ENCODE measurements at places on chromosomes 13 and 19.

DNA sequence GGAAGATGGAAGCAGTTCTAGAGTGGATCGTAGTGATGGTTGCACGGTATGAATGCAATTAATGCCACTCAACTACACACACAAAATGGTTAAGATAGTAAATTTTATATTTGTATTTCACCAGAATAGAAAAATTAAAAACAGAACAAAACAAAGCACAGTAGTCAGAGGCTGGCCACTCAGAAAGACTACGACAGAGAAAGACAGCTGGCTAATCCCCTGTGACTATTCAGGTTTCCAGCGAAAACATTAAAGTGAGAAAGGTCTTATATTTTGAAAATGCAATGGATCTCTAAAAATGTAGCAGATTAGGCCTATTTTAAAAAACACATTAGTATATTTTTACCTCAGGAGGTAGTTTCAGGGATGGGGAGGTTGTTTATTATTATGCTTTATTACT is 131.3 kb upstream of the POSTN start:
- DNase-seq, result no peak

GRCh38 chr19:1355568-1356507 is 27.9 kb upstream of the NDUFS7 start:
- no peak for DNase-seq

- no peak for DNase-seq
Observed at GRCh38 chr13:40149611-40150274, 494.3 kb downstream of the COG6 start.

DNA sequence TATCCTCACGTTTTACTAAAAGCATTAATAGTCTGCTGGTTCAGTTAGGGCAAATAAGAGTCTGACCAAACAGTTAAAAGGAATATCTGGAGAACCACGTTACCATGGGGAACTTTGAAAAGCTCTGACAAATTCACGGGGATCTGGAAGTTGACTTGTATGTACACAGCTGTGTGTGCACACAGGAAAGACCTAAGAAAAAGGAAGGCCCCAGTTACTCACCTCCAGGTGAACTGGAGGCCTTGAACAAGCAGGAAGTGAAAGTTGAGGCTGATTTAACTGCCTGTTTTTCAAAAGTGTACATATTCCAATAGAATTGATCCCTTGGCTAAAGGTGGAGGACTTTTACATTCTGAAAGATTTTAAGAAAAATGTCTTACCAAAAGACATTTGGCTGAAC is 1891.6 kb upstream of the PCDH20 start:
- no peak for DNase-seq

GRCh38 chr19:2223959-2224358 is 12.2 kb downstream of the PLEKHJ1 start:
- no peak for DNase-seq

DNA sequence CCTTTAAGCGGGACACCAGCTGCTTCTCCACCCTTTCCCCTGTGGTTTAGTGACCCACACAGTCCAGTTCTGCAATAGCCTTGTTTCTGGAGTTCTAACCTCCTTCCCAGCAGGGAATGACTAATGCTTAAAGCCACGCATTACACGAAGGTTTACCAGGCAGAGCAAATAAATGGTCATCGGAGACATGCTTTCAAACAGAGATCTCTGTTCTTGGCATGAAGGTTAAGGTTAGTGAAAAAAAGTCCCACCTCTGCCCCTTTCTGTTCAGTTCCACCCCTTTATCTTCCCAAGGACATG is 25.3 kb upstream of the MEDAG start:
- DNase-seq, result no peak

DNA sequence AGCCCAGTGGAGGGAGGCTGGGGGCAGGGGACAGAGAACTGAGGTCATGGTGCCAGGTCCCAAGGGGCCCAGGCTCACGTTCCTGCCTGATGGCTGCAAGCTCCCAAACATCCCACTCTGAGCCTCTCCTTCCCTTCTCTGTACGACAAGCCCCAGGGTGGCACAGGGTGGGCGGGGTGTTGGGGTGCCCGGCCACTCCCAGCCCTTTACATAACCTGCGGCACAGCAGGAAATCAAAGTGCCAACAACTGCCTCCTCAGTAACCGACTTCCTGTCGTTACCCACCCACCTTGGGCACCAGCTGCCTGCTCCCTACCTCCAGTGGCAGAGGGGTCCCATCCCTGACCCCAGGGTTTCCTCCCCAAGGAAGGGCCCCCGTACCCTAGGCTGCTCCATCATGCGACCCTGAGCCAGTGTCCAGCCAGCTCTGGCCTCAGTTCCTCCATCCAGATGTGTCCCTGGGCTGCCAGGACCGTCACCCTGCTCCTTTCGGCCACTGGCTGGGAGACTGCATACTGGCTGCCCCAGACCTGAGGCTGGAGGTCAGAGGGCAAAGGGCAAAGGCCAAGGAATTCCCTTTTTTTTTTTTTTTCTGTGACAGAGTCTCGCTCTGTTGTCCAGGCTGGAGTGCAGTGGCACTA is 27.7 kb upstream of the NFIC start:
- peak; percentile 29 for DNase-seq

- DNase-seq, result no peak
Observed at GRCh38 chr13:44296856-44297255, 76.8 kb upstream of the SERP2 start.

GRCh38 chr13:94305934-94306333 is 173.5 kb downstream of the DCT start:
- DNase-seq, result no peak

DNA sequence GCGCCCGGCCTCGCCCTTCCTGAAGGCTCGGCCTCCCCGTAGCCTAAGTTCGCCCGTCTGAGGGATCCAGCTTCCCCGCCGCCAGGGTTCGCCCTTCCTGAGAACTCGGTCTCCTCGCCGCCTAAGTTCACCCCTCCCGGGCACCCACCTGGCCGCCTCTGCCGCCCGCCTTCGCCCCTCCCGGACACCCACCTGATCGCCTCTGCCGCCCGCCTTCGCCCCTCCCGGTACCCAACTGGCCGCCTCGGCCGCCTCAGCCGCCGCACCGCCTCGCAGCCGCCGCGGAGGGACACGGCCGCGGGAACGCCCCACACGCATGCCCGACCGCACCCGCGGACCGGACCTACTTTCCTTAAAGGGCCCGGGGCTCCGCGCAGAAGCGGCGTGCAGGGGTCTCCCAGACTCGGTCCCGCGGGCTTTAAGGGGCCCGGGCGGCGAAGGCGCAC is at the start of gene MOB3A:
TSS of gene MOB3A (minus strand) at position 293 of the 446 bp plus-strand sequence. CDS start 17,766 bp downstream, outside the sequence.
- peak; percentile 94 for DNase-seq

DNA sequence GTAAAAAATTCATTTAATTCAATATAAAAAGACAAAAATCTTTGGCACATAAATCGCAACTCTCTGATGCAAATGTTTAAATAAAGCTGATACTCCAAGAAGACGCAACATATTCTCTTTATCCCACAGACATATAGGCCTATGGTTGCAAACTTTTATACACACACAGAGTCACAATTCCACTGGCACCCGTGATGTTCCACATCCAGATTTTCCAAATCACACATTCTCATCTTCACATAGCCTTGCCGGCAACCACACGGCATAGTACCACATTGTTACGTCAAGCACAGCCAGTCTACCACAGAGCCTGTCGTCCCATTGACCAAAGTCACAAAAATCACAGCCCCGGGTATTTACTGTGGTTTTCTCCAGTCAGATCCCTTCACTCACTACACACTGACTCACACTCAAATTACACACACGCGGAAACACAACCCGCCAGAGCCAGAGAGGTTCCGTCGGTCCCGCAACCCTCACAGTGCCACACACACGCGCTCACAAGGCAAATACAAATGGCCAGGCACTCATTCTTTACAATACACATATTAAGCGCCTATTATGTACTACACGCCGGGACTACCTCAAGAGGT is 546 bp upstream of the ZNF546 start:
- DNase-seq, result peak; percentile 44

DNA sequence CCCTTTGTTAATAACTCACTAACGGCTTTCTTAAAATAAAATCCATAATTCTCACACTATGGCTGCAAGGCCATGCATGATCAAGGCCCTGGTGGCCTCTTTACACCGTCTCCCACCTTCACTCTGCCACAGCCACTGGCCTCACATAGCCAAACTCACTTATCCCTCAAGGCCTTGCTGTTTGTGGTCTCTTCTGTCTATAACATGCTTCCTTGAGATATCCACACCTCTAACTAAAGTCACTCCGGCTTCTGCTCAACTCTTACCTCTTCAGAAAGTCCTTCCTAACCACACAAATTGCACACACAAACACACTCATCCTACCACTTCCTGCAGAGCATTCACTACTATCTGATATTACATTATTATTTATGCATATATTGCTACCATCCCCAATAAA is 262.5 kb downstream of the DIAPH3 start:
- no peak for DNase-seq

DNA sequence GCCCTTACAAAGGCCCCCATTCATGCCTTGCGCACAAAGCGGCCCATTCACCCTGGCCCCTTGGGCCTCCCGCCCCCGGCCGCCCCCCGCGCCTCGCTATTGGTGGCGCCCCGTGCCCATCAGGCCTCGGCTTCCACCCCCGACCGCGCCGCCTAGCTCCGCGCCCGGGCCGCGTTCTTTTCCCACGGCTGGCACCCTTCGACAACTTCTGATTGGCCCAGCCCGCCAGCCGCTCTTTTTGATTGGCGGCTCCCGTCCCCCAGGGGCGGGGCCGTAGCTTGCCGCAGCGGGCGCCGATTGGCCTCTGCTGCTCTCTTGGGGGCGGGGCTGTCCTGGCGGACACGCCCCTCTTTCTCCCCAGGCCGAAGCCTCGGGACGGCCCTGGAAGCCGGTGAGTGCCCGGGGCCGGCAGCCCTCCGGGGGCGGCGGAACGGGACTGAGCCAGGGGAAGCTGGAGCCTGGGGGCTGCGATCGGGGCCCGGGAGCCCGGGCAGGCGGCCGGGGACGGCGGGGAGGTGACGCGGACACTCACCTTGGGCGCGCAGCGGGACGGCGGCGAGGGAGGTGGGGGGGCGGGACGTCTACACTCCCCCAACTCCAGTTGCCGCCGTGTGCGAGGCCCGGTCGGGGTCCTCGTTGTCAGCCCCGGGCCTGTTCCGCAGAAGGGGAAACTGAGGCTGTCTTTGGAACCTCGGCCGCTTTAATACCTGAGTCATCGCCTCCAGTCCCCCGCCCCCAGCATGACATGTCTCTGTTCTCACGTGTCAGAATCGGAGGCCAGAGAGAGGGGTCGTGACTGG is at the start of gene MYH14:
TSS of gene MYH14 (plus strand) at position 342 of the 800 bp plus-strand sequence. CDS start 6,744 bp downstream, outside the sequence.
- DNase-seq, result peak; percentile 95

- no peak for DNase-seq
Observed at GRCh38 chr13:31870511-31870910, 131.2 kb downstream of the RXFP2 start.

DNA sequence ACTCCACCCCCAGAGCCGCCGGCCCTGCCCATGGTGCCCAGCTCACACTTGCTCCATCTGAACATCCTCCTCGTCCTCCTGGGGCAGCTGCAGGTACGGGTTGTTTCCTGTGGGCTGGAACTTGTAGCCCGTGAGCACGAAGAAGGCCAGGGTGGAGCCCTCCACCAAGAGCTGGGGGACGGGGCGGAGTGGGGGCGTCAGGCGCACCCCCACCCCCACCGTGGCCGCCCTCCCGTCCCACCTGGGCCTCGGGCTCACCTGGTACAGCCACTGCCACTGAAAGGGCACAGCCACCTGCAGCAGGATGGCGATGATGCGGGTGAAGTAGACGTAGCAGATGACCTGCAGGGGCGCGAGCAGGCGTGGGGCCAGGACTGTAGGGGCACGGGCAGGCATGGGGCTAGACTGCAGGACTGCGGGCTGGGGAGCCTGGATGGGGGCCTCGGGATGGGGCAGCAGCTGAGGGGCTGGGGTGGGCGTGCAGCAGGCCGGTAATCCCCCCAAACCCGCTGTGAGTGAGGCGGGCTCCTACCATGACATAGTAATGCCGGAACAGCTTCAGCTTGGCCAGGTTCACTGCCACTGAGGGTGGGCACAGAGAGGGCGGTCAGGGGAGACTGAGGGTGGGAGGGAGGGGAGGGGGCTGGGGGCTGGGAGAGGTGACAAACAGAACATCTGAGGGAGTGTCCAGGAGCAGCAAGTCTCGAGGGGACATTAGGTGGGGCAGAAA is 6.3 kb downstream of the GPR108 start:
- no peak for DNase-seq

- no peak for DNase-seq
Observed at GRCh38 chr13:113062691-113063090, 42.9 kb upstream of the F7 start.

- DNase-seq, result no peak
Observed at GRCh38 chr19:33700408-33701013, 78.8 kb downstream of the CHST8 start.

GRCh38 chr13:24892829-24893228 is 128.9 kb downstream of the RNF17 start:
- no peak for DNase-seq

GRCh38 chr13:110521946-110522345 is 39.6 kb downstream of the RAB20 start:
- no peak for DNase-seq

GRCh38 chr19:45187421-45188100 is 9.0 kb downstream of the BLOC1S3 start:
- DNase-seq, result peak; percentile 41

GRCh38 chr13:66216728-66217127 is 1013.4 kb downstream of the PCDH9 start:
- DNase-seq, result no peak

GRCh38 chr13:20953245-20953931 is 50.8 kb upstream of the XPO4 start:
- DNase-seq, result no peak

DNA sequence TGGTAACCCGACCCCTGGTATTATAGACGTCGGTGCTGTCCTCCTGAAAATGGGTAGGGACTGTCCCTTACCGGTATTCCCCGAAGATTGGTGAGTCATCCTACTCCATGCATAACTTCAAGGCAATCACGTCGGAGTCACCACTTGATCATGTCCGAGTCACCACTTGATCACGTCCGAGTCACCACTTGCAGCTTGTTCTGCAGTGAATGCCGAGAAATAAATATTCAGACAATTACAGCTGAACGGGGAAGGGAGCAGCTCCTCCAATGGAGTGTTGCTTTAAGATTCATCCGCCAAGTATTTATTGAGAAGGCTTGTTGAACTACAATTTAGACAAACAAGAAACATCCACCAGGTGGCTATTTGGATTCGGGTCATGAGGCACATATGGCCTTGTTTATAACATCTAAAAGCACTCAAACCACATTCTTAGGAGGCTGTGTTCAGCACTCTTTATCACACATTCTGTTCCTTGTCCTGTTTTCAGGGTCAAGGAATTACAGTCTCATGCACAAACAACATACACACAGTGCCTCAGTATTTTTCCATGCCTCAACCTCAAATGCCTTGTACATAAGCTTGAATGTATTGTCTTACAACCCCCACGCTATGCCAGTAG is 43.1 kb downstream of the ZNF726 start:
- peak; percentile 84 for DNase-seq

GRCh38 chr19:12034620-12035019 is 859 bp downstream of the ZNF433 start:
- DNase-seq, result no peak

DNA sequence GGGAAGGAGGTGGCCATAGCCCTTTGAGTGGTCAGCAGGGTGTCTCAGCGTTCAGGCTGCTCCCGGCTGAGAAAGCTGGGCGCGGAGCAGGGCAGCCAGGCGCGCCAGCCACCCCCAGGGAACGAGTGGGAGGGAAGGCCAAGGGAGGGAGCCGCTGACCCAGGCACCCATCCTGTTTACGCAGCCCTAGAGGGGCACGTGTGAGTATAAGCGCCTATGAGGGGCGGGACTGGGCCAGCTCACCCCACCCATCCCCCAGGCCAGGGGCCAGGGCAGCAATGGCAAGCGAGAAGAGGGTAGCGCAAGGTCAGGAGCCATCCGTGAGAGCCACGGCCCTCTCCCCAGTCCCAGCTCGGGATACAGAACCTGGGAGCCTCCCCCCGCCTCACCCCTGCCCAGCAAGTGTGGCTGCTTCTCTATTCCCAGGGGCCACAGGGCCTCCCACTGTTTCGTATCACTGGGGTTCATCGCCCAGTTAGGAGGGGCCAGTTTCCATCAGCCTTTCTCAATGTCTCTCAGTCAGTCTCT is 897 bp upstream of the DMKN start:
- no peak for DNase-seq
